ENCODE measurements at places on chromosomes 2 and 18.

DNA sequence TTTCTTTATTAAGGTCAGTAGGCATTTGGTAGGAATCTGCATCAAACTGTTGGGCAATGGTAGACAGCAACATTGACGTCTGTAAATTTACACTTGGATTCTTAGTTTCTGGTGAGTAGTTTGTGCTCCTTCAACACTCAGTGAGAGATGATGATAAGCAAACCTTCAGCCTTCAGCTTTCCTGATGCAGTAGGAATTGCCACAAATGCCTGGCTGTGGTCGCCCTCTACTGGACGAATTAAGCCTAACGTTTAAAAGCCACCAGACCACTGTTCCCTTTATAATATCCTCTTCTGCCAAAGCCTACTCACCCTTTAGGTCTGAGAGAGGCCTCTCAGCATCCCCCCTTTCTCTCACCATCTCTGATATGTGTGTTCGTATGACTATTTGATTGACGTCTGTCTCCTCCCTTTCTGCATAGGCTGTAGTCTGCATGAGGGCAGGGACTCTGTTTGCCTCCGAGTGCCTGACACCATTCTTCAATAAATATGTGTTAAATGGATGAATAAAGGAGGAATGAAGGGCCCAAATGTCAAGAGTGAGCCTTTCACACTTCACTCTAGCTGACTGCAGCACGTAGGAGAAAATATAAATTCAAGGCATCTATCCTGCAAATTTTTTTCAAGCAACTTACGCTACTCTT, 47.0 kb upstream of the PLEKHM3 start:
- DNase-seq: peak; percentile 87

GRCh38 chr18:34749721-34750120, 39.6 kb downstream of the DTNA start:
- DNase-seq: no peak

DNA sequence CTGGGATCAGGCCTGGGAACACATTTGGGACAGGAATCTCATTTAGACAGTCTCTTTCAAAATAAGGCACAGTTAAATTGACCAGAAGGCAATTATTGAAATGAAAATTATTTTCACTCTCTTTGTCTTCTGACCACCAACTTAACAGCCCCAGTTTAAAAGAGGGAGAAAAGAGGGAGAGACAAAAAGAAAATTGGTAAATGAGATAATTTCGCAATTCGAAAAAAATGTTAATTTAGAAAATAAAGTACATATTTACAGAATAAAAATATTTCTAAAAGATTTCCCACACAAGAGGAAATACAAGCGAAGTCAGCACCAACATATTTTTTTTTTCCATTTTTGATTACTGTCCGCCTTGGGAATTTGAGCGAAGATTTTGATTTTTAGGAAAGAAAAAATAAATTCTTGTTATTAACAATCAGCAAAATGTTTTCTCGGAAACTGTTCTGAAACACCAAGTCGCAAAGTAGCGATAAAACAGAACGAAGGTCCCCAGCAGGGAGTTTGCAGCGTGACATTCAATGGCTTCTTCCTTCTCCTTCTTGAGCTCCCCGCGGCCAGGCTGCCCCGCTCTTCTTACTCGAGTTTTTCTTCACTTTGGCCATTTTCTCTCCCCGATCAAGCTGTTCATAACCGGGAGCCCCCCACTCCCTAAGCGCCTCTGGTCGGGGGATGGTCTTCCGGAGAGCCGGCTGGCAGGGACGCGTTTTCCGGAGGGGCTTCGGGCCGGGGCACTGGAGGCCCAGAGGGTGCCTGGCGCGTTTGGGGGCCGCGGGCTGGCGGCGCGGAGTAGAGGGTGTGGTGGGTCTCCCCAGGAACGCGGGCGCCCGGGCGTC, 5.0 kb downstream of the SP9 start:
- no peak for DNase-seq

DNA sequence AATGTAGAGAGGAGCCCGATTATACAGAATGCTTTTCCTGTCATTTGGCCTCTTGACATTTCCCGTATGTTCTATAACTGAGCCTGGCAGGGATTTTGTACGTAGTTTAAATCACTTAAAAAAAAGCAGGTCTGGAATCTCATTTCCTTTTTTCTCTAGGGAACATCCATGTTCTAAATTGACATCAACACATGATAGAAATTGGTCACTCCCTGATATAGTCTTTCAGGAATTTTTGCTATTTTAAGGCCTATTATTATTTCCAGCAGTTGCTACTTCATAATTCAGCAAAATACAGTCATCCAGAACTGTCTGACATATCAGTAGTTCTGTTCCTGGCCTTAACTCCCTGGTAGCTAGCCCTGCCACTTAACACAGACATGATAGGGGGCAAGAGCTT, 565.7 kb upstream of the ZEB2 start:
- DNase-seq: no peak

DNA sequence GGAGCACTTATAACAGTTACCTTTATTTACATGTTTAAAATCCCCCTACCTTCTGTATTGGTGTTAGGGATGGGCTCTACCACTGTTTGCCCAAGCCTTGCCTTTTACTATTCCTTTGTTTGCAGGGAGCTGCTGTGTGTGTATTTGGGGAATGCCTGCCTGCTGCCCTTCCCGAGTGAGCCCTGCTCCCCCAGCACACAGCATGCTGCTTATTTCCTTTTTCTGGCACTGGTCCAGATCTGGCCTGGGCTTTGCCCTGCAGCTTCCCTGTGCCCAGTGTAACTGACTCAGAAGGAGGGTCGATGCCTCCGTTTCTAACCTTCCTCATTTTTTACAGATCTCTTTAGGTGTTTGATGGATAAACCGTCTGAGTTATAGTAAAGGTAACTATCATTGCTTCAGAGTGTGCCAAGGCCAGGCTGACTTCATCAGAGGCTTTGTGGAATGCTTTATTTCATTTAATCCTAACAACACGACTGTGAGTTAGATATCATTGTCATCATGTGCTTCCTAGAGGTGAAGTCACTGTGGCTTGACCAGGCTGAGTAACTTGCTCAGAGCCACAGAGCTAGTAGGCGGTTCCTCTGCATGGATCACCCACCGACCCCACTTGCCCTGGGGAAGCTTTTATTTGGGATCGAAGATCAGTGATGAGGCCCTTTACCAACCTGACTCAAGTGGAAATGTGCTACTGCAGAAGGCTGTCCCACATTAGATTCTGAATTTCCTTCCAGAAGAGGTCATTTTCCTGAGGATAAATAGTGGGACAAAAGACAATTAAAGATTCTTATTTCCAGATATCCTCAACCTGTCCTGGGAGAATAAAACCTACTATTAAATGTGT, 238.8 kb downstream of the ZNF407 start:
- no peak for DNase-seq

DNA sequence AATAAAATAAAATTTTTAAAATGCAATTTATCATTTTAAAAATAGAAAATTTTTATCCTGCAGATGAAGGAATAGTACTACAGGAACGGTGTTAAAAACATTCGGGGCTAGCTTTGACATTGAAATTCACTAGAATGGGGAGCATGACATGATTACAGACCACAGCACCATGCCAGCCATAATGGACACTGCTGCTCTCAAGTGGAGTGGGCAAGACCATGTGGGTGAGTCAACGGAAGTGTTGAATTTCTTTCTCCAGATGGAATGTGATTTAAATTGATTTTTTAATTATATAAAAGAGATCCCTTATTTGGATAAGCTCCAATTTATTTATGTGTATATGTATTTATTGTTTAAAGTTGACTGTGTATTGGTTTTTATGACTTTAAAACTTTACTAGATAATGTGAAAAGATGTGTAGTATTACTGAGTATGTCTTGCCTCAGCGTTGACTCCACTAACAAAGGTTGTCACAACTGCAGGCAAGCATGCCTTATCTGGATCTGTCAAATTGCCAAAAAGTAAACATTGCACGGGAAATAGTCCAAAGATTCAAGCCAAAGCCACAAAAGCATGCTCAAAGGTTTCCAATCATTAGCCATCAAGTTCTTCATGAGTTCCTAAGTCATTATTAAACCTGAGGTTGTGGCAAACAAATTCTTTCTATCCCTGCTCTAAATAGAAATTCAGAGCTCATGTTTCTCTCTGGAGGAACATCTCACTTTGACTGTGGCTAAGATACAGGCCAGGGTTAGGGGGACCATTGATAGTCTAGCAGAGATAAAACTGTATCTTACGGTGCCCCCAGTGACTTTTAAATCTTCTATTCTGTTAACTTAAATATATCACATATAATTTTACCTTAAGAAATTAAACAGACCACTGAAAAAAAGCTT, 536.9 kb downstream of the TMX3 start:
- no peak for DNase-seq
